ENCODE measurements at places on chromosomes 11 and 22.

DNA sequence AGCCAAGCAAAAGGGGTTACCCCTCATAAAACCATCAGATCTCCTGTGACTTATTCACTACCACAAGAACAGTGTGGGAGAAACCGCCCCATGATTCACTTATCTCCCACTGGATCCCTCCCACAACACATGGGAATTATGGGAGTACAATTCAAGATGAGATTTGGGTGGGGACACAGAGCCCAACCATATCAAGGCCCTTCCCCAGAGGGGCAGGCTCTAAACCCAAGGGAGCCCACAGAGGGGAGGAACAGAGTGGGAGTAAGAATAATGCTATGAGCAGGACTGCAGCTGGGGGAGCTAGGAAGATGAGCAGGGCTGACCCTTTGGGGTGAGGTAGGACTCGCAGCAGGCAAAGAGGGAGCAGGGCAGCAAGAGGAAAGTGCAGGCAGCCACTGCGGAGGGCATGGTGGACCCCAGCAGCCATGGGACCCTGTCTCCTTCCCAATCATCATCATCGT lies 59.3 kb downstream of the CD82 start:
- peak; percentile 2 for DNase-seq

- no peak for DNase-seq
Measured at GRCh38 chr11:70250876-70251658, 19.4 kb upstream of the PPFIA1 start.

GRCh38 chr11:72721689-72722049 lies 30.5 kb downstream of the ARAP1 start:
- DNase-seq = no peak

GRCh38 chr11:108541531-108541930 lies 43.3 kb upstream of the POGLUT3 start:
- DNase-seq = no peak

- DNase-seq = no peak
Measured at GRCh38 chr11:95547186-95547585, 242.4 kb downstream of the FAM76B start.

- no peak for DNase-seq
Measured at GRCh38 chr11:72812604-72812966, 1.6 kb upstream of the ATG16L2 start.

- peak; percentile 46 for DNase-seq
Measured at GRCh38 chr22:39240831-39241793, 3.7 kb downstream of the PDGFB start.

DNA sequence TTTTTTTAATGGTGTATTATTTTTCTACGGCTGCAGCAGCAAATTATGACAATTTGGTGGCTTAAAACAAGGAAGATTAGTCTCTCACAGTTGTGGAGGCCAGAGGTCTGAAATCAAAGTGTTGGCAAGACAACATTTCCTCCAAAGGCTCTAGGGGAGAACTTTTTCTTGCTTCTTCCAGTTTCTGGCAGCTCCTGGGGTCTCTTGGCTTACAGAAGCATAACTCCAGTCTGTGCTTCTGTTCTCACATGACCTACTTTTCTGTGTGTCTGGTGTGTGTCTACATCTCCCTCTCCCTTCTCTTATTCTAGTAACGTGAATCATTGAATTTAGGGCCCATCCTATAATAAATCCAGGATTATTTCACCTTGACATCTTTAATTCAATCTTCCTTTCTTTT lies 551.9 kb upstream of the LUZP2 start:
- DNase-seq = no peak

DNA sequence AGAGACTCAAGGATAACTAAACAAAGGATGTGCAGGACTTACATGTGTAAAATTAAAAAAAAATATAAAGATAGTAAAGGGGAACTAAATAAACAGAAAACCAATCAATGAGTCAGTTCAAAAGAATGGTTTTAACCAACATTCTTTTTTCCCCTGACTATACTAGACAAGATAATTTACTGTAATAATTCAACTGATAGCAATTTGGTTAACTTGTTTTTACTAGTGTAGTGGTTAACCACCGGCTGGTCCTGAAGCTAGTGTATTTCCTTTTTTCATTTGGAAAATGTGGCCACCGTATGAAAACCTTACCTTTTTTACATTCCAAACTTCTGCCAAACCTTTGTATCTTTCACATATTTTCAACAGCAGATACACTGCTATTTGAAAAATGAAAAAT lies 123.1 kb downstream of the ARHGAP42 start:
- DNase-seq = no peak
